CD4-positive, alpha-beta T cell treated with Interleukin-12 subunit alpha and Interleukin-12 subunit beta, for 1 hour (primary cell): ENCODE measurements at places on chromosomes 13 and 19.

DNA sequence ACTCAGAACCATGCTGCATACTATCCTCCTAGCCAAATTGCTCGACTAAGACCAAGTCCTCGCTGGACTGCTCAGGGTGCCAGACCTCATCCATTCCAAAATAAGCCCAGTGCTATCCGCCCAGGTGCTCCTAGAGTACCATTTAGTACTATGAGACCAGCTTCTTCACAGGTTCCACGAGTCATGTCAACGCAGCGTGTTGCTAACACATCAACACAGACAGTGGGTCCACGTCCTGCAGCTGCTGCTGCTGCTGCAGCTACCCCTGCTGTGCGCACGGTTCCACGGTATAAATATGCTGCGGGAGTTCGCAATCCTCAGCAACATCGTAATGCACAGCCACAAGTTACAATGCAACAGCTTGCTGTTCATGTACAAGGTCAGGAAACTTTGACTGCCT, 1.5 kb downstream of the PABPC3 start:
- no peak for DNase-seq

DNA sequence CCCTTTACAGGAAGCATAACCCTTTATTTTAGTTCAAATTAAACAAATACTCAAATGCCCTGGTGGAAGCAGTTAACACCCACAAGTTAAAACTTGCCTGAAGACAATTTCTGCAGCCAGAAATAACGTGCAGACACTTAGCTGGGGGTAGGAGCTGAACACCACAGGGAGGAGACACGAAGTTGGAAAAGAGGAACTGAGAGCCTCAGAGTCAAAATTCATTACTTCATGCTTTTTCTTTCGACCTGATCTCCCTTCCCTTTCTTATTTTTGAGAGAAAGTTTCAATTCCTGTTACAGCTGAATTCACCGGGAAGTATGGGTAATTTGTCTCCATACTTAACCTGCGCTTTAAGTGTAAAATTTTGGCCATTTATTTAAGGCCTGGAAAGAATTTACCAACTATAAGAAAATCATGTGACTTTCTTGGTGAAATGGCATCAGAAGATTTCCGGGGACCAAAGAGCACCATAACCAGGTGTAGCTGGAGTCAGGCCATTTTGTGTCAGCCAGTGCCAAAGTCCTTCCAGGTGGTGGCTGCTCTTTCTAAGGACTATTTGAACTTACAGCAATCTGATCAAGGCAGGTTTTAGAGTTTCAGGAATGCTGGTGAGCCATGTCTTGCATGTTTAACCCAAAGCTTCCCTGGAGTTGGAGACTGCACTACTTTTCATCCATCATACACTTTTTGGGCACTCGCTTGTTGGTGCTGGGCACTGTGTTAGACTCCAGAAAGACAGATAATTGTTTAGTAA, 46.5 kb upstream of the RCBTB2 start:
- DNase-seq, result no peak

GRCh38 chr13:22693691-22694090, 487.1 kb upstream of the SGCG start:
- no peak for DNase-seq

DNA sequence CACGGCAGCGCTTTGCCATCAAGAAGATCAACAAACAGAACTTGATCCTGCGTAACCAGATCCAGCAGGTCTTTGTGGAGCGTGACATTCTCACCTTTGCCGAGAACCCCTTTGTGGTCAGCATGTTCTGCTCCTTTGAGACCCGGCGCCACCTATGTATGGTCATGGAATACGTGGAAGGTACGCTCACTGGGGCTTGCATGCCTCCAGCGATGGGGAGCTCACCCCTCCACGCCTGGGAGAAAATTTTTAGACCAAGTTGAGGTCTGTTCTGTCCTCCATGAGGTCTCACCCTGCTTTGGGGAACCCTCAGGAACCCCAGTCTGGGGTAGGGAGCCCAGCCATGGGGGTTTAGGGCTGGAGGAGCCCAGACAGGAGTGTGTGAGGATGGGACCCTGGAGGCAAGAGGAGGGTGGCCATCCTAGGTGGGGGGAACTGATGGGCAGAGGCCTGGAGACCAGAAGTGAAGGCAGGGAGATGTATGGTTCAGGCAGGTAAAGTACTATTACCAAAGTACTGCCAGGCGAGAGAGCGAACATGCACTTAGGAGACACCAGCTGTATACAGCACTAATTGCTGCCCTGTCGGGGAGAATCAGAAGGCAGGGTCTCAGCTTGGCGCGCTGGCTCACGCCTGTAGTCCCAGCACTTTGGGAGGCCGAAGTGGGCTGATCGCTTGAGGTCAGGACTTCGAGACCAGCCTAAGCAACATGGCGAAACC, 22.3 kb upstream of the PIK3R2 start:
- no peak for DNase-seq

DNA sequence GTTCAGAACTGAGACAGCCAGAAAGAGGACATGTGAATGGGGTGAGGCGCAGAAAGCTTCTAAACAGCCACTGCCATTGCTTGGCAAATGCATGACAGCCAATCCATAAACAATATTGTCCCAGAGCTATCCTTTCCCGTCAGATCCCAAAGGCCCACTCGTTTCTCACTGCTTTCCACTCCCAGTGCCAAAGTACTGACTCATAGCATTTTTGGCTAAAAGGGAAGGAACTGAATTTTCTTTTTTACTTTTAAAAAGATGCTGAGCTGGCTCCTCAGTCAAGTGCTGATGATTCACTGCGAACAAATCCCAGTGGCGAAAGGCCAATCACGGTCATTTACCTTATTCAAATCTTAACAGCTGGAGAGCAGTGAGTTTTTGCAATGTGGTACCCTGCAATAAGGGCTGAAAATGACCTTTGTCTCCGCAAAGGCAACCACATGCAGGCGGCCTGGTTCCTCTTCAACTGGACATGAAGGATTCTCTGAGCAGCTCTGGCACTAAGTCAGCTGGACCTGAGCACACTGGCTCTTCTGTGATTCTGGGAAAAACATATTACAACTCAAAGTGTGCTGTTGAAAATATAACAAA, 151.7 kb downstream of the DCLK1 start:
- no peak for DNase-seq
